ENCODE measurements at places on chromosomes 3 and 15. TPM values are rescaled to one million over a fixed set of nuclear protein-coding genes. Genes with fewer than 3 reads are reported as not detected.

DNA sequence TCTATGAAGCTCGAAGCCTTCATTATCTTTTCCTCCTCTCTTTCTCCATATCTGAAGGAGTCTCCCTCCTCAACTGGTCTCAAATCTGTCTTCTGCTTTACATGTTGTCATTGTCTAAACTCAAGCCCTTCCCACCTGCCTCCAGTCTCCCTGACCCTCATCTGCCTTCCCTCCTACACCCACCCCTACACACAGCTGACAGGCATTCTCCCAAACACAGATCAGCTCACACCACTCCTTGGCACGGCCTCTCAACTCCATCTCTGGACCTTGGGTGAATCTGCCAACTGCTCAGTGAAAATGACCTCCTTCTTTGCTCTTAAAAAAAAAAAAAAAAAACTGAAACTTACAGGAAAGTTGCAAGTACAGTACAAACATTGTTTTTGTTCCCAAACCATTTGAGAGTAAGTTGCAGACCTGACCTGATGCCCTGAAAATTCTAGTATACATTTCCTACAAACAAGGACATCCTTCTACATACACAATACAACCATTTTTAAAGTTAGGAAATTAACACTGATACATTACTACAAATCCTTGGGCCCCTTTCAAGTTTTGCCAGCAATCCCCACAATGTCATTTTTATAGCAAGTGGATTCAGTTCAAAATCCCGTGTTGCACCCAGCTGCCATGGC lies 49.4 kb upstream of the UBE2E1 start:
- DNase-seq, result no peak

DNA sequence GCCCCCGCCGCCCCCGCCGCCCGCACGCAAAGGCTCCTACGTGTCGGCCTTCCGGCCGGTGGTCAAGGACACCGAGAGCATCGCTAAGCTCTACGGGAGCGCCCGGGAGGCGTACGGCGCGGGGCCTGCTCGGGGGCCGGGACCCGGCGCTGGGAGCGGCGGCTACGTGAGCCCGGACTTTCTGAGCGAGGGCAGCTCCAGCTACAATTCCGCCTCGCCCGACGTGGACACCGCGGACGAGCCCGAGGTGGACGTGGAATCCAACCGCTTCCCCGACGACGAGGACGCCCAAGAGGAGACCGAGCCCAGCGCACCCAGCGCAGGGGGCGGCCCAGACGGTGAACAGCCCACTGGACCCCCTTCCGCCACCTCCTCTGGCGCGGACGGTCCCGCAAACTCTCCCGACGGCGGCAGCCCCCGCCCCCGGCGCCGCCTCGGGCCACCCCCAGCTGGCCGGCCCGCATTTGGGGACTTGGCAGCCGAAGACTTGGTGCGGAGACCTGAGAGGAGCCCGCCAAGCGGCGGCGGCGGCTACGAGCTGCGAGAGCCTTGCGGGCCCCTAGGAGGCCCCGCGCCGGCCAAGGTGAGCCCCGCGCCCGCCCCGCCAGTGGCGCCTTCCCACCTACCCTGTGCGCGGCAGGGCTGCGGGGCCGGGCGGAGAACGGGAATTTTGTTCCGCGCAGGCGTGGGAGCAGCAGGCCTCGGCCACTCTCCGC lies 2.4 kb downstream of the SKOR1 start:
- peak; percentile 77 for DNase-seq

DNA sequence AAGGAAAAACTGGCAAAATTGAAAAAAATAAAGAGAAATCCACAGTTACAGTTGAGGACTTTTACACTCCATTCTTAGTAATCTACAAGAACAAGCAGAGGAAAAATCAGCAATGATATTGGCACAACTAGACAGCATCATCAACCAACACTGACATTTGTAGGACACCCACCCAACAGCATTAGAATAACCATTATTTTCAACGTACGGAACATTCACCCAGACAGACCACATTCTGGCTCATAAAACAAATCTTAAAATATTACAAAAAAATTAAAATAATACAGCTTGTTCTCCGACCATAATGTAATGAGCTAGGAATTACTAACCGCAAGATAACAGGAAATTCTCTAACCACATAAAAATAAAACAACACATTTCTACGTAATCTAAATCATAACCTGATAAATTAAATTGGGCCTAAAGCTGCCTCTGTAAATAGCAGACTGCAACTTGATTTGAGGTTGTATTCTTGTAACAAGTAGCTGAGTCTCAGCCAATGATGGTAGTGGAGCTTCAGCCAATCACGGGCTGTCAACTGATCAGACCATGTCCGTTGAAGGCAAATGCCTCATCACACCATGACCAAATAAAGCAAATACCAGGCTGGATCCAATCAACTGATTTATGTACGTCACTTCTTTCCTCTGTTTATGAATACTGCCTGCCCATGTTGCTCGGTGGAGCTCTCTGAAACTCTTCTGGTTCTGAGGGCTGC lies 9.2 kb downstream of the PLSCR4 start:
- DNase-seq, result no peak

GRCh38 chr15:68843425-68844311 lies 23.0 kb upstream of the ANP32A start:
- DNase-seq, result no peak

GRCh38 chr3:72082776-72083462 lies 298.0 kb upstream of the PROK2 start:
- DNase-seq, result no peak

DNA sequence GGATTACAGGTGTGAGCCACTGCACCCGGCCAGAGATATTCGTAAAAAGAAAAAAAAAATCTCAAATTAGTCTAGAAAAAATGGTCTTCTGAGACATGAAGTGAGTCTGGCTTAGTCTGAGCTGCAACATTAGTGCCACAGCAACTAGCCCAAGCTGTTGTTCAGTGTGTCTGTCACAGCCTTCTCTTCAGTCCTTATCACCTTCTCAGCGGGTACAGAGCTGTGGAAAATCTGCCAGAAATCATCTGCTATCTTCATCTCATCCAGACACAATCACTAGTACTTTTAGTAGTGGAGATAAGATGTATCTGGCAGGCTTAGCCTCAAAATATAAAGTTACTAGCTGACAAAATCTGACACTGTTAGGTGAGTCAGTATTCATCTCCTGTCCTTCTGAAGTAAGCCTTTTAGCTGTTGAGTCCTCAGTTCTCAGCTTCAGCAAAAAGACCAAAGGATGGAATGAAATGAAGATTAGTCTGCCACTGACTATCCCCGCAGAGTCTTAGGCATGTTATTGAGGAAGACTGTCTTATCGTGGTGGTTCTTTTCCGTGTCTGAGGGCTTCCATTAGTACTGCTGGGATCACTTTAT lies 120.5 kb upstream of the CGNL1 start:
- no peak for DNase-seq

CYP1A1 gene
- 0.48 TPM for total RNA-seq

DNA sequence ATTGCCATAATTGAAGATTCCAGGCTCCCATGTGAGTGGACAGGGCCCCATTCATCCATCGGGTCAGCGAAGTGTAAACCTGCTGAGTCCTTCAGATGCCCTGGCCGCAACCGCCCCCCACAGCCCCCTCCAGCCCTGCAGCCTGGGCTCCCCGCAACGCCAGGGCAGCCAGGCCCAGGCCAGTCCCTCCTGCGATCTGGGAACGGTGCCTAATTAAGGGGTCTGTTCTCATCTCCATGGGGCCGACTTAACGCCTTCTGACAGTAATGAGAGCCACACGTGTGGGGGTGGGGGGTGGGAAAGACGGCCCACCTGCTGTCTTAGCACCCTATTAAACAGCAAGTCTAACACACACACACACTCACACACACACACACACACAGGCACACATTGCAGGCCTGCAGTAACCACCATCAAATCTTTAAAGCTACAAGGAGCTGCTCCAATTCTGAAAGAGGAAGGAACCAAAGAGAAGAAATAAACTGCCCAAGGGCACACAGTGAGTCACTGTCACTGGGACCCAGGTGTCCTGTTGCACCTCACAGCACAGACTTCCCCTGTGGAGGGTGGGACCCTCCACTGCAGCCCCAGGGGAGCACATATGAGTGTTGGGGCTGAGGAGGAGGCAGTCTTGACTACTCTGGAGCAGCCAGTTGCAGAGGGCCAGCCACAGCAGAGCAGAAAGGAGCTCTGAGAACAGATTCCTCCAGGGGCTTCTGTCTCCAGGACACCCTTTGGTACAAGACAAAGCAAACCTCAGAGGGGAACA lies 31.8 kb upstream of the HES1 start:
- DNase-seq, result peak; percentile 64

WDR93 gene
- total RNA-seq, result not detected

ATP13A4 gene
- total RNA-seq, result 0.14 TPM

GRCh38 chr15:81859737-81860516 lies 185.9 kb downstream of the MEX3B start:
- no peak for DNase-seq

Data from posterior vena cava (tissue), 2 donors.